ENCODE measurements at places on chromosomes 1 and 21.

DNA sequence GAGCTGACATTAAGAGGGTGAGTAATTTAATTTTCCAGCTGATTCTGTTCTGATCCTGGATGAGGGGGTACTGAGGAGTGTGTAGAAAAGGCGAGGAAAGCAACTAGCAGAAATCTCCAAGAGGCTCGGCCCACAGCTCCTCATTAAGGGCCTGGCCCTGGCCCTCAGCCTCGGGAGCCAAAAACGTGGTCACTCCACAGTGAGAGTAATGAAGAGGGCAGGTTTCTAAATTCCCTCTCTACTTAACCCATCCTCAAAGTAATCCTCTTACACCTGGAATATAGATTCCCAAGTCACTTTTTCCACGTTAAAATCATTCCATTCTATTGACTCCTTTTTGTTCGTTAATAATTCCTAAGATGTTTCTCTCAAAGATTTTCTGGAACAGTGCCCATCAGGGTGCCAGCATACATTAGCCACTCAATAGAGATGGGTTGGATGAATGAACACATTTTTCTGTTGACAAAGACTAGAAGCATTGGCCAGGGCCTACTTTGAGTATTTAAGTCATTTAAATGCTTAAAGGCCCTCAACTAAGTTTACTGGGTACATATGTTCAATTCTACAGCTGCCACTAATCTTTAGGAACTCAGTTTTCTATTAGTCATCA, 1.1 kb upstream of the COL11A1 start:
- no peak overlapping the region for H3K27ac ChIP-seq
- ATAC-seq = no peak
- peaks cover 3% of the 10 kb centered on the region for H3K27me3 ChIP-seq

- H3K4me3 ChIP-seq = no peak overlapping the region
- H3K36me3 ChIP-seq = no peaks in the 10 kb centered on the region
- H3K27ac ChIP-seq = no peak overlapping the region
- H3K27me3 ChIP-seq = no peaks in the 10 kb centered on the region
- no peaks in the 10 kb centered on the region for H3K4me1 ChIP-seq
These were observed 189.6 kb downstream of the KAZN start for GRCh38 chr1:14788080-14788479.

GRCh38 chr1:58064166-58064565, 482.4 kb downstream of the OMA1 start:
- H3K27me3 ChIP-seq = no peaks in the 10 kb centered on the region
- H3K4me1 ChIP-seq = no peaks in the 10 kb centered on the region
- H3K36me3 ChIP-seq = no peaks in the 10 kb centered on the region
- H3K4me3 ChIP-seq = no peak overlapping the region

DNA sequence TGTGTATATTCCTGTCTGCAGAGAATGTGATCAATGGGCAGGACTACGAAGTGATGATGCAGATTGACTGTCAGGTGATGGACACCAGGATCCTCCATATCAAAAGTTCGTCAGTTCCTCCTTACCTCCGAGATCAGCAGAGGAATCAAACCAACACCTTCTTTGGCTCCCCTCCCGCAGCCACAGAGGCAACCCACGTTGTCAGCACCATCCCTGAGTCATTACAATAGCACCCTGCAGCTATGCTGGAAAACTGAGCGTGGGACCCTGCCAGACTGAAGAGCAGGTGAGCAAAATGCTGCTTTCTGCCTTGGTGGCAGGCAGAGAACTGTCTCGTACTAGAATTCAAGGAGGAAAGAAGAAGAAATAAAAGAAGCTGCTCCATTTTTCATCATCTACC, 65.2 kb downstream of the OLFML2B start:
- no peak for ATAC-seq
- H3K27me3 ChIP-seq = no peaks in the 10 kb centered on the region
- no peak overlapping the region for H3K27ac ChIP-seq
- H3K4me3 ChIP-seq = no peak overlapping the region

GRCh38 chr21:39531840-39532239, 80.1 kb downstream of the SH3BGR start:
- no peaks in the 10 kb centered on the region for H3K36me3 ChIP-seq
- no peak for ATAC-seq
- H3K27ac ChIP-seq = no peak overlapping the region

- H3K4me1 ChIP-seq = peaks cover 4% of the 10 kb centered on the region
- no peak for ATAC-seq
- no peaks in the 10 kb centered on the region for H3K27me3 ChIP-seq
- no peaks in the 10 kb centered on the region for H3K36me3 ChIP-seq
- H3K4me3 ChIP-seq = no peak overlapping the region
These were observed 97.4 kb downstream of the GIPC2 start for GRCh38 chr1:78143152-78143551.

Data from gastroesophageal sphincter (tissue), 4 donors.